ENCODE measurements at places on chromosomes 6 and 20.

- DNase-seq, result no peak
These were observed 39.3 kb upstream of the TMEM200A start for GRCh38 chr6:130326496-130326895.

- DNase-seq, result no peak
These were observed 118.0 kb downstream of the OPRM1 start for GRCh38 chr6:154157082-154157481.

DNA sequence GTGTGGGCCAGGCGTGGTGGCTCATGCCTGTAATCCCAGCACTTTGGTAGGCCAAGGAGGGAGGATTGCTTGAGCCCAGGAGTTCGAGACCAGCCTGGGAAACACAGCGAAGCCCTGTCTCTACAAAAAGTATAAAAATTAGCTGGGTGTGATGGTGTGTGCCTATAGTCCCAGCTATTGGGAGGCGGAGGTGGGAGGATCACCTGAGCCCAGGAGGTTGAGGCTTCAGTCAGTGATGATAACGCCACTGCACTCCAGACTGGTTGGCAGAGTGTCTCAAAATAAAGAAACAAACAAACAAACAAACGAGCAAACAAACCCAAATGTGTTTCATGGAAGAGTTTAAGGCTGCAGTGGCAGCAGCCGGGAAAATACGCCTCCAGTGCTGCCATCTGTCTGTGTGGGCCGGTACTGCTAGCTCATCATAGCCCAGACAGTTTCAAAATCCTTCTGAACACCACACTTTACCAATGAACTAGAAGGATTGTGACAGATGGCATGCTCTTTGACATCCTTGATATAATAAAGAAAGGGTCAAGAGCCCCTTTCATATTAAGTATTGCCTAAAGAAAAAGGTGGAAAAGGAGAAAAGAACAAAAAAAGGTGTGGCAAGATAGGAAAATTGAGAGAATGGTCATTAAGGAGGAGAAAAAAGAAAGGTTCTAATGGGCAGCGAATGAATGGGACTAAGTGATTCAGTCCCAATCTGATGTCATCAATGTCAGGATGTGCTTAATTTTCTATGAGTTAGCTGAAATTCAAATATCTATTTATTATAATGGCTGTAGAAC, 298.6 kb downstream of the SYNE1 start:
- DNase-seq, result peak; percentile 28

GRCh38 chr20:57471496-57472372, 53.2 kb downstream of the CTCFL start:
- DNase-seq, result no peak

GRCh38 chr6:23301556-23301955, 732.2 kb downstream of the HDGFL1 start:
- DNase-seq, result no peak

GRCh38 chr6:44268095-44268628, 2.1 kb upstream of the TMEM151B start:
- no peak for DNase-seq

- no peak for DNase-seq
These were observed 223.6 kb downstream of the EYA2 start for GRCh38 chr20:47118206-47118605.

DNA sequence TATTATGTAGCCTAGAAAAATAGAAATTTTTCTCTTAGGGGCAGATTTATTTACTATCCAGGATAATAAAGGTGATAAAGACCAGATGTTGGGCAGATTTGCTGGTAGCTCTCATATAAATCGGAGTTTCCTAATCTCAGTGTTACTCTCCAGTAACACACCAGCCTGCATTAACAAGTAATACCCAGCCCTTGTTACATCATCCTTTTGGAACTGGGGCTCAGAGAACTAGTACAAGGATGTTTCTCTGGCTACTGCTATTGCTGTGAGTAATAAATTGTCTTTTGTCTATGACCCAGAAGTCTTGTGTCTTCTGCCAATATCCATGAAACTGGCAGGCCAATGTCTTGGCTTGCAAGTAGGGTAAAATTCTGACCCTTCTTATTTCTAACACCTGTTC, 16.8 kb downstream of the TPD52L1 start:
- DNase-seq, result no peak

DNA sequence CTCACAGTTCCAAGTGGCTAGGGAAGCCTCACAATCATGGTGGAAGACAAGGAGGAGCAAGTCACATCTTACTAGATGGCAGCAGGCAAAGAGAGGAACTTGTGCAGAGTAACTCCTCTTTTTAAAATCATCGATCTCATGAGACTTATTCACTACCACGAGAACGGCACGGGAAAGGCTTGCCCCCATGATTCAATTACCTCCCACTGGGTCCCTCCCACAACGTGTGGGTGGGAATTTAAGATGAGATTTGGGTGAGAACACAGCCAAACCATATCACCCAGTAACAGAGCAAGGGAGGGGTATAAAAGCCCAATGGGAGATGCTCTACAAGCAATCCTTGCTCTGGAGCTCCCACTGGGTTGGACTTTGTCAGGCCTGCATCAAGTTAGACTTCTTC, 80.4 kb downstream of the JPH2 start:
- no peak for DNase-seq

DNA sequence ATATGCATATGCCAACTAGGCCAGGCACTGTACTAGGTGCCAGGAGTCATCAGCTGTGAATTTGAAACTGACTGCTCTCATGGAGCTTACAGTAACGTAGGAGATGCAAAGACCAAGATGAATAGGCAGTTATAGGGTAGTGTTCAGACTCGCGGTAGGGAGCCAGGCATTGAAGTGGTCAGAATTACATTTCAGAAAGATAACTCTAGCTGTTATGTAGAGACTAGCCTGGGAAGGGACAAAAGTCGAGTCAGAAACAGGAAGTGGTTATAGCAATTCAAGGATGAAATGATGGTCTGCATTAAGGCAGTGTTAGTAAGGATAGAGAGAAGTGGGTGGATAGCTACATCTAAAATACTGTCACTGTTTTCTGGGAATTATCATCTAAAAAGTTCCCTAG, 56.6 kb downstream of the PCMT1 start:
- DNase-seq, result no peak

- DNase-seq, result no peak
These were observed 13.7 kb upstream of the HINT3 start for GRCh38 chr6:125942672-125943527.

- DNase-seq, result no peak
These were observed 69.1 kb upstream of the PRSS16 start for GRCh38 chr6:27178407-27178730.

- no peak for DNase-seq
These were observed 221.9 kb upstream of the QKI start for GRCh38 chr6:163192591-163192990.

- no peak for DNase-seq
These were observed 44.2 kb upstream of the MDGA1 start for GRCh38 chr6:37741757-37742400.
